ENCODE measurements at places on chromosomes 12 and 14.
A peak's percentile ranks its signal among the peaks of the same experiment; 100 is the strongest.

DNA sequence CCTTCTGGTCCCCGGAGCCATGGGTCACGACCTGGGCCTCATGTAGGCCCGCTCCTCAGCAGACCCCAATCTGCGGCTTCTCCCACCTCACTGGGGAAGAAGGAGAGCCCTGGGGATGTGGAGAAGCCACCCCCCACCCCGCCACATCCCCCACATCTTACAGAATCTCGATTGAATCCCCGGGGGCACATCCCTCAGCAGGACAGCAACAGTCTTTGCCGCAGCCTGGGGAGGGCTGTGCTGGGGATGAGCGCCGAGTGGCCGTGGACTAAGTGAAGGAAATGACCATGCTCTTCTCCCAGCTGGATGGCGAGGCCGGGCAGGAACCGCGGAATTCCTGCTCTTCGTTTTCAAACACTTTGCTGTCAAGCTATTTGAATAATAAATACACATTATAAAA, 169.0 kb upstream of the RTL1 start:
- no peak for DNase-seq

- DNase-seq = no peak
These were observed 198.0 kb downstream of the FOXN3 start for GRCh38 chr14:89219051-89219450.

DNA sequence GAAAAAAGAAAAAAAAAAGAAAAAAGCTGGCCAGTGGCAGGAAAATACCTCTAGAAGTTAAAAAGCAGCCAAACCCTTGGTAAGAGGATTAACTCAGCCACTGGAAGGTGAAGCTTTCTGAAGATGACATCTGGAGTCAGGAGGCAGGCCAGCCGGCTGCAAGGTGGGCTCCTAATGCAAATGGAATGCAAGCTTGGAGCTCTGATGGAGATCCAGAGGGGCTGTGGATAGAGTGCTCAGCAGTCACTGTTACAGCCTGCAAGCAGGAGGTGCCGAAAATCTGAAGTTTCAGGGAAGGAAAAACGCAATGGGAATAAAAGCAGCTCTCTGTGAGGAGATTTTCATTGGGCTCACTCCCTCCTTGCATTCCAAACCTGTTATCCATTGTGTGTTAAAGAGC, 41.0 kb downstream of the GSC start:
- DNase-seq = no peak

GRCh38 chr12:386651-387050, 2.5 kb downstream of the KDM5A start:
- no peak for DNase-seq

DNA sequence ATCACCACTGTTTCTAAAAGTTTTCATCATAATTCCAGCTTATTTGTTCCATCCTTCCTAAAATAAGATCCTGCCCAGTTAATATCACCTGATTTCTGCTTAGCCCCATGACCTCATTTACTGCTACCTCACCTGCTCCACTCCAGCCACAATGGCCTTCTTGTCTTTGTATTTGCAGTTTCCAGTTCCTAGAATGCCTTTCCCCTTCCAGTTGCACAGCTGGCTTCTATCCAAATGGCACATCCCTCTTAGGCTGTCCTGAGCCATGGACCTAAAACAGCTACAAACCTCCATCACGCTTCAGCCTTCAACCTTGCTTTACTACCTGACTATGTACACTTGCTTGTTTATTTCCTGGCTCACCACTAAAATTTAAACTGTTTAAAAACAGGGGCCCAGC, 6.5 kb upstream of the LGMN start:
- no peak for DNase-seq

- DNase-seq = no peak
These were observed 32.9 kb downstream of the MAP1LC3B2 start for GRCh38 chr12:116591855-116592637.

DNA sequence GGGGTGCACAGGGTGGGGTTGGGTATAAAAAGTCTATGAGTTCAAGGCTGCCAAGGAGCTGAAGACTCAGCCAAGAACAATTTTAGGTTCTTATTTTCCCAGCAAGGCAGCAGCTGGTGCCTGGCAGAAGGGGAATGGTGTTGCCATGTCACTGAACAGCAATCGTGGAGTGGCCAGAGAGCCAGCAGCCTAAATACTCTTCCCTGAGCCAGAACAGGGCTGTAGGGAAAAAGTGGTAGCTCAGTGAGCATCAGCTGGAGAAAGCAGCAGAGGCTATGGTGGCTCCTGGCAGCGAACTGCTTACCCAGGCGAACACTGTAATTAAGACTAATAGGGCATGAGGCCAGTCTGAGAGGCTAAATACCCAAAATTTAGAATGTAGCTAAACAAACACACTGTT, 334.9 kb downstream of the RMST start:
- DNase-seq = no peak

DNA sequence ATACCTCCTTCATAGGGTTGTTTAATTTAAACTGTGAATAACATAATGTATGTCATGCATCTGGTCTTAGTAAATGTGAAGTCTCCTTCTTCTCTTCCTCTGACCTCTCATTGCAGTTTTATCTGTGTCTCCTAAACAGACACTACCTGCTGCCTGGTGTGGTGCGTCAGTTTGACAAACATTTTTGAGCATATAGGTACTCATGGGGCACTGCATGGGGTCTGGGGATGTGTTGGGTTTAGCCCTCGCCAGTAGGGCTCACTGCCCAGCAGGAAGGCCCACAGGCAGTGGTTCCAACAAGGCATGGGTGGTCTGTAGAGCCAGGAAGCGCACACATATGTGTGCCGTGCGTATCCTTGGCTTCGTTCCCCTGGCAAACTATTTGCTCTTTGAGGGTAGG, 3.0 kb upstream of the CEBPE start:
- no peak for DNase-seq

DNA sequence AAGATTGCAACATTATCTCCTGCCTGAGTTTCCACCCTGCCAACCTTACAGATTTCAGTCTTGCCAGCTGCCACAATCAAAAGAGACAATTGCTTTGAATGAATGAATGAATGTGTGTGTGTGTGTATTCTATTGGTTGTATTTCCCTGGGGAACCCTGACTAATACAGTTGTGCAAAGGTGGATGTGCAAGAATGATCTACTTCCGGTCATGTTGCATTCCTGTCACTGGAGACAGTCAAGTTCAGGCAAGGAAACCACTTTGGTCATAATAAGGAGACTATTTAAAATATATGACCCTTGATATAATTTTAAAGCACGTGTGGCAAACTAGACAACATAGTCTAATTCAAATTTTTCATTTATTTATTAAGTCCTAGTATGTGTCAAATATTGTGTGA, 13.1 kb downstream of the RERG start:
- DNase-seq = no peak

GRCh38 chr14:75831952-75832351, 149.8 kb downstream of the TGFB3 start:
- no peak for DNase-seq

DNA sequence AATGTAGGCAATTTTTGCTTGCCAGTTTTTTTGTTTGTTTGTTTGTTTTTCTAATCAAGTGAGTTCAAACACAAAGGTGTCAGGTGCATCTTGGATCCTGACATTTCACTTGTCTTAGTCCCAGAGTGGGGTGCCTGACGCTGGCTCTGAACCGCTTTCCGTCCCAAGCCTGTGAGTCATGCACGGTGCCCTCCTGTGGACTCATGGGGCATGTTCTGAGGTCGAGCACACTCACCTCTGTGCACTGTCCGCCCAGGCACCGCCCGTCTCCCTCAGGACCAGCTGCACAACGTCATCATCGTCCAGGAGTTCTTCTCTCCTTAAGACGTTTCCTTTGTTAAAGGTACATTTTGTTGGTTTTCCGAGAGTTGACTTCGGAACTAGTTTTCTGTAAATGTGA, 98.2 kb downstream of the GLT1D1 start:
- no peak for DNase-seq

DNA sequence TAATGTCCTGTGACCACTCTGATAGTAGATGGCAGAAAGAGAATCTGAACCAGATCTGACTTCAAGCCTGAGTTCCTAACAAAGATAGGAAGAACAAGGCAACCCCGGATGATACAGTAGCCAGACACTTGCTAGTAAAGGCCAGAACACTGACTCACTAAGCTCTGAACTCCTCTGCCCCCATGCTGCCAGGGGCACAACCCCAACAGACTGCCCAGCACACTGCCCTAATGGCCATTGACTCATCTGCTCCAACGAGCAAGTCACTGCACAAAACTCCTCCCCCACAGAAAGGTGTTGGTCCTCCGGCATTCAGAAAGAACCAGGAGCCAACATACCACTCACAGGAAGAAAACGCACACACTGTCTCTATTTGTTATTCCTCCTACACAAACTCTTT, 179.6 kb upstream of the NUDT4 start:
- no peak for DNase-seq

GRCh38 chr12:132133952-132134652, 10.0 kb downstream of the DDX51 start:
- no peak for DNase-seq

DNA sequence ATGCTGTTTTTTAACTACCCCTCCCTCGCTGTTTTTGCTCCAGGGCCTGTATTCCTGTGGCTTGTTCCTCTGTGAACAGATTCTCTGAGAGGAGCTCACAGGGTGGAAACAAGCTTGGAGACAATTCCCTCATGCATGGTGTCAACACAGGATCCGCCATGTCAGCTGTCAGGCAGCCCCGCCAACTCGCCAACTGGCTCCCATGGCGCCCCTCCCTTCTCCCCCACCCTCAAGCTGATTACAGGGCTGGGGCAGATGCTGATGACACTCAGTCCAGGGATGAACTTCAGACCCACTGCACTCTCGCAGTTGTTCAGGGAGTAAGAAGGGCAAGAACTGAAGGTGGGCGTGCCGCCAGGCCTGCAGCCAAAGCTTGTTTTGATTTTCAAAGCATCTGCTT, 229.9 kb downstream of the NTF3 start:
- DNase-seq = no peak

DNA sequence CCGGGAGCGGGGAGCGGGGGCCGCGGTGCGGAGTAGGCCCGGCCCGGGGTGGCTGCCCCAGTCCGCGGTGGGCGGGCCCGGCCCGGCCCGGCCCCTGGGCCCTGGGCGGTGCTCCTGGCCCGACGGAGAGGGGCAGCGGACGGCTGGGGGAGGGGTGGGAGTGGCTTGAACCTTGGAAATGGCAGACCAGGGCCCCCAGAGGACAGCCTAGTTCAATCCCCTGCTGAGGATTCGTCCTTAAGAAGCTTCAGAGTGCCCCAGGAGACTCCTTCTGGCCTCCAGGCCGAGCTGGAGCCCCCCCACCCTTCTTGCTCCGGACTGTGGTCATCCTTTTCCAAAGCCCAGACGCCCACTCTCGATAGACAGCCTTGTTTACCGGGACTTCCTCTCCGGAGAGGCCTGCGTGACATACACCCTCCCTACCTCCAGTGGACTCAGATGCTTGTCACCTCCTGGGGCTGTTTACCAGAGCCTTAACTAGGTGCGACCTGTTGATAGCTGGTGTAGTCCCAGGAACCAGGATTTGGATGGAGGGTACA, 458 bp downstream of the KHNYN start:
- DNase-seq = no peak

DNA sequence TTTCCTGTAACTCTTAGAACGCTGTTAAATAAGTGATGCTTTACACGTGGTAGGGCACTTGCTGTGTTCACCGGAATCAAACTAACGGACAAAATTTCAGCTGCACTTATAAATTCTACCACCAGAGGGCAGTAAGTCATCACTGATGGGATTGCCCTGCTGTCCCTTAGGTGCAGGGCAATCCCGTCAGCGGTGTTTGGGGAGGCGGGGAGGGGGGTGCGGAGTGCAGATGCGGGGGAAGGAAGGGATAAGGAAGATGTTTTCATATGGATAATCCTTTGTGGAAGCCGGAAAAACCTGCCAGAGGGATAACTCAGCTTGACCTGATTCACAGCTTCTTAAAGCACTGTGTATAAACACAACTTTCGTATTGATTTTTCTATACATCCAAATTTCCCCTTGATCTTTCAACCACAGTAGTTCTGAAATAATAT, 21.7 kb upstream of the SLC10A1 start:
- peak; percentile 21 for DNase-seq

DNA sequence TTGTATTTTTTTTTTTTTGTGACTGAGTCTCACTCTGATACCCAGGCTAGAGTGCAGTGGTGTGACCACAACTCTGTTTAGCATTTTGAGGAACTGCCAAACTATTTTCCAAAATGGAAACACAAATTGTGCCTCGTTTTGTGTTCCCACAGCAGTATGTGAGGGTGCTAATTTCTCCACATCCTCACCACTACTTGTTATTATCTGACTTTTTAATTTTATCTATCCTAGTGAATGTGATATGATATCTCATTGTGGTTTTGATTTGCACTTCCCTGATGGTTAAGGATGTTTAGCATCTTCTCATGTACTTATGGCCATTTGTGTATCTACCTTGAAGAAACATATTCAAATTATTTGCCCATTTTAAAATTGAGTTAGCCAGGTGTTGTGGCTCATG, 62.4 kb downstream of the SRGAP1 start:
- no peak for DNase-seq

GRCh38 chr12:113792450-113792849, 173.7 kb downstream of the RBM19 start:
- DNase-seq = no peak

- DNase-seq = no peak
These were observed 134.1 kb upstream of the IFNG-AS1 start for GRCh38 chr12:67855103-67855502.

Data from stimulated activated CD4-positive, alpha-beta T cell treated with anti-CD3 and anti-CD28 coated beads, Interleukin-1b, Interleukin-23, amount 100 ng/mL, for 1 hour (primary cell).